Endothelial cell (in vitro differentiated cells): ENCODE measurements at places on chromosomes 12 and 14.

GRCh38 chr12:79514730-79515529, 175.8 kb downstream of the PAWR start:
- DNase-seq: no peak

DNA sequence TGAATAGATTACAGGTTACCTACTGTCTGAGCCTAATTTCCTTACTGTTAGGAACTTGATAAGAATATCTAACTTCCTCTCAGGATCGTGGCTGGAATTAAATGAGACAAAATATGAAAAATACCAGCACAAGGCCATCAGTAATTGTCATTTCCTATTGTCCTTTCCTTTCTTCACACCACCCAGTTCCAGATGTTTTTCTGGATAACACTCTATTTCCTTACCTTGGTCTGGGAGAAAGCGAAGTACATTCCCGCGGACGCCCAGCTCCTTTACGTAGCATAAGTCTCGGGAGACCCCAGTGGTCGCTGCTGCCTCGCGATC, 376 bp downstream of the GDF3 start:
- no peak for DNase-seq

DNA sequence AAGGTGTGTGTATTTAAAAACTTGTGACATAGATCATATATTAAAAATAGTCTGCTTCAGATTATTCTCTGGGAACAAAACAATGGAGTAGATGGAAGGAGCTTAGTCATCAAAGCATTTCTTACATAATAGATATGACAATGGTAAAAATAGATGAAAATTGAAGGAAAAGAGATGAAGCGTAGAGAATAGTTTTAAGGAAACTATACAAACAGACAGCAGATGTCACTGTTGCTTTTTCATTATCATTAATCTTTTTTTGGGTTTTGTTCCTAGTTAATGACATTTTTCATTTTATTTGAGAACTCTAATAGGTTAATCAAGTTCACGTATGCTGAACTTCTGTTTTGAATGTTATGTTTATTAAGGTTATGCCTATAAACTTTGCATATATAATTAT, 149.2 kb upstream of the FBXO33 start:
- DNase-seq: no peak

GRCh38 chr12:64825143-64826021, 935 bp downstream of the TBC1D30 start:
- DNase-seq: peak; percentile 7

DNA sequence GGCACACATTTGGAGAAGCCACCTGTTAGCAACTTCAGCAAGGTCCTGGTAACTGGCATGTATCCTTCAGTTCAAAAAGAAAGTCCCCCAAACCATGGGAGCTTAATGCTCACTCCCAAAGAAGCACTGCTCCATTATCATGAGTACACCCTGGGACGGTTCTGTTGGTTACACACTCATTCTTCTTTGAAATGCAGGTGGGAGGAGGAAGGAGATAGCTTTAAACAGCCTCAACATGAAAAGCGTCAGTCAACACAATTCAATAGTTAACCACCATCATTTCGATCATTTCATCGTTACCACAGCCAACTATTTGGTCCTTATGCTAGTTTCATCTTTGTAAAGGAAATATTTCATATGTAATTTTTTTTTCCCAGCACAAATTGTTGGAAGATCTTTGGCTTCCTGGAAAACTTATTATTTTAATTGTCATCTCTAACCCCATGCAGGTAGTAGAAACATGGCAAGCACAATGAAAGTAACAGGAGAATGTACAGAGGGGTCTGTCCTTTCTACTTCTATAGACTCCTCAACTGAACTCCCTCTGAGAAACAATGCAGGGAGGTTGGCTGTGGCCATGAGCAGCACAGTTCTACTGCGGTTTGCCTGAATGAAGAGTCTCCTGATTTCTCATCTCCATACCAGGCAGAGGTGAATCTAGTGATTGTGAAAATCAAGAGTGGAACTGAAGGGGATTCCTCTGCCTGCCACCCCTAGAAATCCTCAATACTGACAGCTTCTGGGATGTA, 196.4 kb upstream of the FOXN3 start:
- no peak for DNase-seq

GRCh38 chr12:92546635-92547348, 156.0 kb upstream of the PLEKHG7 start:
- no peak for DNase-seq

GRCh38 chr12:131732-132495, 65.3 kb downstream of the IQSEC3 start:
- no peak for DNase-seq

GRCh38 chr12:84165998-84166571, 746.5 kb downstream of the SLC6A15 start:
- no peak for DNase-seq

DNA sequence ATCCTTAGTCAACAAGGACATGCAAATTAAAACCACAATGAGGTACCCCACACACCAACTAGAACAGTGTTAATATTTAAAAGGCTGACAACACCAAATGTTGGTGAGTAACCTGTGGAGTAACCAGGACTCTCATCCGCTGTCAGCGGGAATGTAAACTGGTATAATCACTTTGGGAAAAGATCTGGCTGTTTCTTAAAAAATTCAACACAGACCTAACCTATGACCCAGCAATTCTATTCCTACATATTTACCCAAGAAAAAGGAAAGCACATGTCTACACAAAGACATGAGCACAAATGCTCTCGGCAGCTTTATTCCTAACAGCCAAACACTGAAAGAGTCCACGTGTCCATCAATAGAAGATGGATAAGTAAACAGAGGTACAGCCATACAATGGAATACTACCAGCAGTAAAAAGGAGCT, 26.6 kb downstream of the NRDE2 start:
- DNase-seq: no peak

GRCh38 chr12:6620137-6620884, 13.1 kb upstream of the CHD4 start:
- peak; percentile 84 for DNase-seq

GRCh38 chr12:92470608-92471021, 232.2 kb upstream of the PLEKHG7 start:
- no peak for DNase-seq

GRCh38 chr14:79179985-79180384, 1009.8 kb downstream of the NRXN3 start:
- DNase-seq: no peak
